ENCODE measurements at places on chromosomes 12 and 14.

GRCh38 chr12:57816001-57816854, 2.3 kb downstream of the AVIL start:
- no peak for DNase-seq

GRCh38 chr14:22409006-22409405, 180.0 kb downstream of the DAD1 start:
- no peak for DNase-seq

DNA sequence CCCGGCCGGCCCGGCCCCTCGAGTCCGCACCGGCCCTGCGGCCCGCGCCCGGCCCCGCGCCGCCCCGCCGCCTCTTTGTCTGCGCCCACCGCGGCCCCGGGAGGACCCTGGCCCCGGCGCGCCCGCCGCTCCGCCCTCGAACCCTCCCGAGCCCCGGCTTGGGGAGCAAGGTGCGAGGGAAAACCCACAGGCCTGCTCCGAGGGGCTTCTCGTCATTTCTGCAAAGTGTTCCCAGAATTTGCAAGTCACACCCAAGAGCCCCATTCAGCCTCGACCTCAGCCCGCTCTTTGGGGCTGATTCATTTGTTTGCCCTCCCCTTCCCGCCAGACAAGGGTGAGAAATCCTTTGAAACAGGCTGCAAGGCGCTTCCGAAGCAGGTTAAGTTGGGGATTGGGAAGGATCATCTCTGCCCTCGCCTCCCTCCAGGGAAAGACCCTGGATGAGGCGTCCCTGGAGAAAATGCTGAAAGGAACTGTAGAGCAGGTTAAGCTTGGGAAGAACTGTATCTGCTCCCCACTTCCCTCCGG, 325 bp upstream of the CLIP1 start:
- DNase-seq: peak; percentile 49

- no peak for DNase-seq
These were observed 260.1 kb downstream of the C12orf75 start for GRCh38 chr12:105590571-105590970.

DNA sequence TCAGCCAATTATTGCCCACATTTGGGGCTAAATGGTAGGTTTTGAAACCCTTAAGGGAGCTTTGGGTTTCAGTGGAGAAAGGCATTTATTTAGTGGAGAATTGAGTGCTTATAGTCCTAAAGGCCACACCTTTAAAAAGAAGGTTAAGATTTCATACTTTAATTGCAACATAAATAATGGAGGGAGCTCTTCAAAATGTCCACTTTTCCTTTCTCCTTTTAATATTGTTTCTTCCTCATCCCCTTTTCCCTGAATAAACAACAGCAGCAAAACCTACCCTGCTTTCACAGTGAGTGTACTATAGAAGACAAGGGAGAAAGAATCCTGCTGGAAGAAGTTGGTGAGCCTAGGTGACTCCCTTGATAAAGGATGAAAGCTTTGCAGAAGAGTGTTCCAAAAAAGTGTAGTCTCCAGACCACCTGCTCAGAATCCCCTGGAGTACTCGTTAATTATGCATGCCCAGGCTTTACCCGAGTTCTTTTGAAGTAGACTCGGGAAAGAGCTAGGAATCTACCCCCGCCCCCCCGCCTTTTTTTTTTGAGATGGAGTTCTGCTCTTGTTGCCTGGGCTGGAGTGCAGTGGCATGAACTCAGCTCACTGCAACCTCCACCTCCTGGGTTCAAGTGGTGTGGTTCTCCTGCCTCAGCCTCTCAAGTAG, 11.5 kb upstream of the EID3 start:
- no peak for DNase-seq

DNA sequence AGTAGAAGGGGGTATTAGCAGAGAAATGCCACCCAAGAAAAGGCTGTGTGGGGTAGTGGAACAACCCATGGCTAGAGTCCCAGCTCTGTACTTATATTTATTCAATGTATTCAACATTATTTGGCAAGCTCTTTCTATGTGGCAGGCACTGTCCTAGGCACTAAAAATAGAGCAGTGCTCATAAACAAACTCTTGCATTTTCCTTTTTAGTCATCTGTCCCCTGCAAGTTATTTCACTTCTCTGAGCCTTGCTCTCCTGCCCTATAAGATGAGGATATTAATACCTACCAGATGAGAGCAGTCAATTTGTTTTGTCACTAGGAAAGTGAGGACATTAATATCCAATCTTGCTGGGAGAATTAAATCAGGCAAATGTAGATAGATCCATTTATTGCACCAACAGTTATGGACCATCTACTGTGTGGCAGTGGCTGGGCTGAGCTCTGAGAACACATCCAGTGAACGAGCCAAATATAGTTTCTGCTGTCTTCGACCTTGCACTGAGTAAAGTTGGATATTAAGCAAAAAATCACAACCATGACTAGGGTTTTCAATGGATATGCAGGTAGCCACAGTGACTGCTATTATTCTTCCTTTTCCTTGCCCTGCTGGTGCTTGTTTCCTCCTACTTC, 314.3 kb upstream of the TBX3 start:
- DNase-seq: no peak

- DNase-seq: peak; percentile 63
These were observed 2.6 kb upstream of the BCL11B start for GRCh38 chr14:99274346-99275221.

GRCh38 chr12:14836336-14837210, 6.8 kb downstream of the ART4 start:
- DNase-seq: no peak

DNA sequence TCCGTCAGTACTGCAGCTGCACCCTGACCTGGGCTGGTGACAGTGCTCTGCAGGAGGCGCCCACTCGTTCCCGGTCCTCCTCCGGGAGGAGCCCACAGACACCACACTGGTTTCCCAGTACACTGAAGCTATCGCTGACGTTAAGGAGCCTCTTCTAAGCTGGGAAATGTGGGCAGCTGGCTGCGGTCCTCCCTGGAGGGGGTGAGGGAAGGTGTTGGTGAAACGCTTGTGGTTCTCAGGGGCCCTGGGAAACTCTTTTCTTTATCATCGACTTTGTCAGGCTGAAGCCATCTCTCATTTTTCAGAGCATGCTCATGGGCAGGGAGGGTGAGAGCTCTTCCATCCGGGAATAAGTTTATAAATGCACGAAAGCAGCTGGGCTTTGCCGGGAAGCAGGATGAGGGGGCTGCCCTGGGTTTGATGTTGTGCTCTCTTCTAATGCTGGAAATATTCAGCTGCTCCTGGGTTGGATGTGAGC, 176.0 kb downstream of the CHST11 start:
- peak; percentile 29 for DNase-seq

GRCh38 chr12:67358781-67359338, 89.7 kb downstream of the CAND1 start:
- no peak for DNase-seq

DNA sequence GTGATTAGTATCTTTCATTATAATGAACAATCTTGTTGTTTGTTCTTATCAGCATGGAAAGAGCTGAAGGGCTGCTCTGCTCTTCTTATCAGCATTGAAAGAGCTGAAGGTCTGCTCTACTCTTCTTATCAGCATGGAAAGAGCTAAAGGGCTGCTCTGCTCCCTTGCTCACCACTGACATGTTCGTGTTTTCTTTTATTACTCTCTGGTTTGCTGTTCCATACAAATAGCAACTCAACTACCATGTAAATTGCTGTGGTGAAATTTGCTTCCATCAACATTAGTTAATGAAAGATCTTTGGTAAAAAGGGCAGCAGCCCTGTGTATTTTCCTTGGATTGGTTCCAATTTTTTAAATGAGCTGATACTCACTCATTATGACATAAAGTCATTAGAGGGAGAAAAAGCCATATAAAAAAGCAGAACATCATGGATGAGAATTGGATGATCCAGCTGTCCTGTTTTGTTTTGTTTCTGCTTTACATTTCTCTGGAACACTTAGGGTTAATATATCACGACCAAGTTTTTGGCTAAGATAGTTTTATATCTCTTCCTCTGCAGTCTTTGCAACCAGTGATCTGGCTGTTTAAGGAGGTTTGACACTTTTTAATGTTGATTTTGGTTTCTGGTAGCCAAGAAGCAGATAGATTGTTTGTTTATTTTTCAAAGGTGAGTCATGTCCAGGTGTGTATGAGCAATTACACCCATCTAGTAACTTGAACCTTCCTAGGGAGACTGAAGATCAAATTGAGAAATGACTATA, 356.6 kb downstream of the CEP128 start:
- no peak for DNase-seq

- no peak for DNase-seq
These were observed 57.3 kb downstream of the ETV6 start for GRCh38 chr12:11706509-11707379.

DNA sequence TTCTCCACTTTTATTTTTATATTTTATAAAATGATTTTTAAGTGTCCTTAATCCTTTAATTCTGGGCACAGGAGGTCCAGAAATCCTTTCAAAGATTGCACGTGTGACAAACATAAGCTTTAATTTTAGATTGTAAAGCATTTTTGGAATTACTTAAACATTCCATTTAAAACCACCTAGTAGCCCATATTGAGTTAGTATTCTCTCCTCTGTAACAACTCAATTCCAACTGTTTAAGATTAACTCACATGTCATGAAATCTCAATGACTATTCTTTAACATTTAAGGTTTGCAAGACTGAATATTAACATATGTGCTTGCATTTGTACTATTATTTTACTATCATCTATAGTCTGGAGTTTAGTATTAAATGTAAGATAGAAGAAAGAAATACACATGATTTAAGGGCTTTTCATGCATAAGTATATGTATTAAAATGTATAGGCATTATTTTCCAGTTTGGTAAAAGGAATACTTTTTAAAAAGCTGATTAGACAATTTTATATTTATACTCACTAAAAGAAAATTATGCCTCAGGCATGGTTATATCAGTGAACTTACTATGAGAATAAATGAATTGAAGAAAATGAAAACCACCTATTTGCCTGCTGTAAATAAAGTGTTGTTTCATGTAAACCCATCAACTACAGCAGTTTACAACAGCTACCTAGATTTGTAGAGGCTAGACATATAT, 776.9 kb downstream of the SLC6A15 start:
- no peak for DNase-seq

GRCh38 chr14:69921052-69921451, 41.8 kb downstream of the SMOC1 start:
- DNase-seq: no peak

DNA sequence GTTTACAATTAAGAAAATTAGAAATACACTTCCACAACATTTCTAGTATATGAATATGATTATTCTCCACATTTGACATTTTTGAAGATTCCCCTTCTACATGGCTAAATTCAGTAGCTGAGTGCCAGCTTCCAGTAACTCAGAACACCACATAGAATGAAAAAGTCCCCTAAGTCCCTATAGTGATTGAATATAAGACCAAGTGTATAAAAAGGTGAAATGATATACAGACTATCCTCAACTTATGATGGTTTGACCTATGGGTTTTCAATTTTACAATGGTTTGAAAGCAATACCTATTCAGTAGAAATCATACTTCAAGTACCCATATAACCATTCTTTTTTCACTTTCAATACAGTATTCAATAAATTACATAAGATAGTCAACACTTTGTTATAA, 15.8 kb downstream of the ATL1 start:
- no peak for DNase-seq

Data from activated naive CD4-positive, alpha-beta T cell treated with Interleukin-2 at 50 U/mL for 16 hours (primary cell).